ENCODE measurements at places on chromosomes 1 and 21. TPM values are rescaled to one million over a fixed set of nuclear protein-coding genes. Genes with fewer than 3 reads are reported as not detected.

ACADM gene
- 39.2 TPM for total RNA-seq

PGLYRP3 gene
- total RNA-seq, result not detected

EBNA1BP2 gene
- 60.0 TPM for total RNA-seq

LIN28A gene
- total RNA-seq, result not detected

ZBTB8B gene
- total RNA-seq, result not detected

All from activated CD8-positive, alpha-beta memory T cell treated with anti-CD3 and anti-CD28 coated beads, Interleukin-2, amount 10 ng/mL, durations not matched to agents 7 days and 5 days (primary cell).